ENCODE measurements at places on chromosomes 3 and 15.

DNA sequence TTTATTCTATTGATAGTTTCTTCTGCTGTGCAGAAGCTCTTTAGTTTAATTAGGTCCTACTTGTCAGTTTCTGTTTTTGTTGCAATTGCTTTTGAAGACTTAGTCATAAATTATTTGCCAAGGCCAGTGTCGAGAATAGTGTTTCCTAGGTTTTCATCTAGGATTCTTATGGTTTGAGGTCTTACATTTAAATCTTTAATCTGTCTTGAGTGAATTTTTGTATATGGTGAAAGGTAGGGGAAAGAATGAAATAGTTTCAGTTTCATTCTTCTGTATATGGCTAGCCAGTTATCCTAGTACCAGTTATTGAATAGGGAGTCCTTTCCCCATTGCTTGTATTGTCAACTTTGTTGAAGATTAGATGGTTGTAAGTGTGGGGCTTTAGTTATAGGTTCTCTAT lies 10.6 kb upstream of the GCSAM start:
- no peak for ATAC-seq

DNA sequence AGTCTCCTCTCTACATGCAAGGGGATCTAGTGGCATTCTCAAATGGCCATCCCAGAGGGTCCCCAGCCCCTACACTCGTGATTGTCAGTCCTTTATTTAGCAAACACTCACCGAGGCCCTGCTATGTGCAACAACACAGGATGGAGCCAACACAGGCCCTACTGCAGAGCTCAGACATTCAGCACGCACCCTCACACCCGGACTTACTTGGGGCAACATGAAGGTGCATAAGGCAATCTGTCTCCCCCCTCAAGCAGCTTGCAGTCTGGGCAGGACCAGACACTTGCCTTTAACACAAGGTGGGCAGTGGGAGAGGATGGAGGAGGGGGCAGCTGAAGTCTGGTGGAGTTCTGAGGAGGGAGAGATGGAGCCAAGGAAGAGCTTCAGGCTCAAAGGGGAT lies 258.4 kb downstream of the XXYLT1 start:
- ATAC-seq = no peak

- no peak for ATAC-seq
These were observed 55.0 kb upstream of the CP start for GRCh38 chr3:149276619-149277018.

DNA sequence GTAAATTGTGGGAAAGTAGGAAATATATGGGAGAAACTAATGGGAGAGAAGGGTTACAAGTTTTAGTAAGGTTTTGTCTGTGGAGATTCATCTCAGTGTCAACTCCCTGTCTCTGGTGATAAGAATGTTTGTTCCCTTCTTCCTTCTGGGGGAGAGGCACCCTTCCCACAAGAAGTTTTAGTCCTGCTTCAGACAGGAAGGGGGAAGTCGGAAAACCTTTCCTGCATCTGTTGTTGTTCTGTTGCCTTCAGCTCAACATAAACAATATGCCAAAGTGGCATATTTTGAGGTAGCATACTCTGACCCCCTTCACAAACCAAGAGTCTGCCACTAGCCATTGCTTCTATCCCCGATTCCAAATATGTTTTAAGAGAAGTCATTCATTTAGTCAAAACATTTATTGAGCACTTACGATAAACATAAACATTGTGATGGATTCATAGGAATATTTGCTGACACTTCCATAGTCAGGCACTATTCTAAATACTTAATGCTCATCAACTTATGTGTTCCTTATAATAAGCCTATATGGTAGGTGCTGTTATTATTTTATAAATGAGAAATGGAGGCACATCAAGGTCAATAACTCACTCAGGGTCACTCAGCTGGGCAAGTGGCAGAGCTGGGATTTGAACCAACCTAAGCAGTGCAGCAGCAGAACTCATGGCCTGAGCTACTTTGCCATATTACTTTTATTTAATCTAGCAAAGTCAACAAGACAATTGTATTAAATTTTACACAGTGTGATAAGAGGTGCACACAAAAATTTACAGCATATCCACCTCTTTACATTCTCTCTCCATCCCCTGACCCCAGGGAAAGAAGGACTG lies 34.2 kb upstream of the TIMP4 start:
- ATAC-seq = no peak

DNA sequence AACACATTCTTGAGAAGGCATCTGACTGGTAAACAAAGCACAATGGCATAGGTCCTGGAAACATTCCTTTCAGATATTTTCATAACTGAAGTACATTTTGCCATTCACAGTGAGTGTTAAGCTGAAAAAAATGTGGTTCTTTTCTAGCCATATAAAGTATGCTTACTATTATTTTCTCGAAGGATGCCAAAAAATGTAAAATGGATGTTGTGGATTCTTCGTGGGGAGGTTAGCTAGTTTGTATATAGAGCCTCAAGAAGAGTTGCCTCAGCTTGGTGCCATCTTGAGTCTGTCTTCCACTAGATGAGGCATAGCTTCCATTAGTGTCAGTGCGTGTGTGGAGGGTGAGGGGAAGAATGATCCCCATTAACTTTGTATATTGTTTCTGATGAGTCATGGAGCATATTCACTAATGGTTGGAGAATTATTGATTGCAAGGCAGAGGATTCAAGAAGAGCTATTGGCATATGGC lies 4.1 kb downstream of the MBNL1 start:
- no peak for ATAC-seq

- ATAC-seq = no peak
These were observed 22.5 kb upstream of the PPIB start for GRCh38 chr15:64185146-64185911.

GRCh38 chr3:40885430-40885829 lies 313.9 kb upstream of the CTNNB1 start:
- ATAC-seq = no peak

All from stimulated activated memory B cell treated with anti-CD40 and anti-IgM and Interleukin-4, amounts not matched to agents 10 μg/mL and 1 μg/mL and 100 μg/mL, for 72 hours (primary cell).